ENCODE measurements at places on chromosomes 7 and 10. TPM values are rescaled to one million over a fixed set of nuclear protein-coding genes. Genes with fewer than 3 reads are reported as not detected.

The ECHS1 gene
- total RNA-seq: 138 TPM

The CABCOCO1 gene
- total RNA-seq: 0.53 TPM

The KEL gene
- total RNA-seq: not detected

The MMP21 gene
- not detected for total RNA-seq

The JAKMIP3 gene
- not detected for total RNA-seq

The FIGNL1 gene
- 23.8 TPM for total RNA-seq

The SLIT1 gene
- not detected for total RNA-seq

The GPAM gene
- total RNA-seq: 5.4 TPM

The NAT16 gene
- not detected for total RNA-seq

The PIP gene
- total RNA-seq: not detected

The MNX1 gene
- not detected for total RNA-seq

The TMEM236 gene
- total RNA-seq: 0.80 TPM

The PVRIG gene
- total RNA-seq: not detected

The COL17A1 gene
- total RNA-seq: 3.3 TPM
